Left colon (tissue), 2 donors: ENCODE measurements at places on chromosomes 6 and 20. TPM values are rescaled to one million over a fixed set of nuclear protein-coding genes. Genes with fewer than 3 reads are reported as not detected.

DNA sequence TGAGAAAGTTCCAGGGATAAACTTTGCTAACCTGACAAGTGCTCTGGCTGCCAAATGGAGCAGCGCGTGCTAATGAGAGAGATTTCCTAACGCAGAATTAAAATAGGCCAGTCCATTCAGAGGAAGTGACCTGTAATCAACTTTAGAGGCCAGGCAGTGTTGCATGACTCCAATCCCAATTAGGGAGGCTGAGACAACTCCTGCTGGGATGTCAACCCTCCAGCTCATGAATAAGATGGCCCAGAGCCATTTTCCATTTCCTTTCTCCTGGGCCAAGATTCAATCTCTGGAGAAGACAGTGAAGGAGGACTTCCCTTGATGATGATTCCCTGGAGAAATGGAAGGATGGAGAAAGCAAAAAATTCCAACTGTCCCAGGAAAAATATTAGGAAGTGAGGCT is 241.5 kb upstream of the RNF24 start:
- no peak for DNase-seq

DNA sequence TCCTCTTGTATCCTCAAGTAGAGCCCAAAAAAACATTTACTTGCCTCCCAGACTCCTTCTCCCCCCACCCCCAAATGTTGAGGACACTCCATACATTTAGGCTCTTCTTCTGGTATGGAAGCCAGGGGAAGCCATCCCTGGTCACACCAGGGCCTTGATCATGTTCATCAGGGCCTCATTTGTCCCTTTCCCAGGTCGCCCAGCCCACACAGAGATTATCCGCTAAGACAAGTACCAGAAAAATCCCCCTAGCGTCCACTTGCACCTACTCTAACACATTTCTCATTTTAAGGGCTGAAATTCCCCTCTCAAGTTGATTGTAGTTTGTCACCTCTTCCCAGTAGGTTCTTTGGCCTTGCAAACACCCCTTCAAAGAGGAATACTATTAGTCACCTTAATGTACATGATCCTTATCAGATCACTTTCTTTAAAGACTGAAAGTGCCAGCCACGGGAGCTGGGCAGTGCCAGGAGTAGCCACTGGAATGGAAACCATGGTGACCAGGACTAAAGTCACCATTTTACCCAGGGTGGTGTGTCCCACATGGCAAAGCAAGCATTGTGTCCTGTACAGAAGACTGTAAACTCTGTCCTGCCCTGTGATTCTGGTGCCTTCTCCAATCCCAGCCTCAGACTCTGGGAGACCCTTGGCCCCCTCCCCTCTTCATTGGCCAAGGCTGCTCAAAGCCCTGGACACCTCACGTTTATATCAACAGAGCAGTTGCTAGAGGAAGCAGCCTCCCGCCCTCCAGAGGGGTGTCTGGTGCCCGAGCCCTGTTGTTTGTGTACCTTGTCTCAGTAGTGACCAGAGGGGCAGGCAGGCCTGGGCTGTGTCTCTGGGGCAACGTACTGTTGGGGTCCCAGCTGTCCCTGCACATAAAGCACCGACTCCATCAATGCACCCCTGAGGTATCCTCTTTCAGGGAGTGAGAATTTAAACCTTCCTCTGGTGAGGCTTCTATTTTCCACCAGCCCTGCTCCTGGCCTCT is 5.0 kb upstream of the APOBEC2 start:
- DNase-seq, result no peak

The ATP6V1G2 gene
- total RNA-seq, result 0.58 TPM

- DNase-seq, result no peak
Measured at GRCh38 chr6:133300896-133301295, 59.7 kb downstream of the EYA4 start.

The STX11 gene
- total RNA-seq, result 1.5 TPM

GRCh38 chr6:132763269-132763668 is 5.6 kb upstream of the VNN2 start:
- DNase-seq, result peak; percentile 11

DNA sequence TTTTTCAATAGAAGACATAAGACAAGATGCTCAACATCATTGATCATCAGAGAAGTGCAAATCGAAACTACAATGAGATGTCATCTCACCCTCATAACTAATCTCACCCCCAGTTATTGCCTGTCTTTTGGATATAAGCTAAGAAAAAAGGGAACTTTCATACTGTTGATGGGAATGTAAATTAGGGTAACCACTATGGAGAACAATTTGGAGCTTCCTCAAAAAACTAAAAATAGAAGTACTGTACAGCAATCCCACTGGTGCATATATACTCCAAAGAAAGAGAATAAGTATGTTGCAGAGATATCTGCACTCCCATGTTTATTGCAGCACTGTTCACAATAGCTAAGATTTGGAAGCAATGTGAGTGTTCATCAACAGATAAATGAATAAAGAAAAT is 26.4 kb upstream of the PHF3 start:
- DNase-seq, result no peak

GRCh38 chr20:38581830-38582358 is 897 bp downstream of the ADIG start:
- no peak for DNase-seq

The NPEPL1 gene
- total RNA-seq, result 31.1 TPM

GRCh38 chr20:8946036-8946940 is 122.6 kb upstream of the PLCB4 start:
- no peak for DNase-seq

DNA sequence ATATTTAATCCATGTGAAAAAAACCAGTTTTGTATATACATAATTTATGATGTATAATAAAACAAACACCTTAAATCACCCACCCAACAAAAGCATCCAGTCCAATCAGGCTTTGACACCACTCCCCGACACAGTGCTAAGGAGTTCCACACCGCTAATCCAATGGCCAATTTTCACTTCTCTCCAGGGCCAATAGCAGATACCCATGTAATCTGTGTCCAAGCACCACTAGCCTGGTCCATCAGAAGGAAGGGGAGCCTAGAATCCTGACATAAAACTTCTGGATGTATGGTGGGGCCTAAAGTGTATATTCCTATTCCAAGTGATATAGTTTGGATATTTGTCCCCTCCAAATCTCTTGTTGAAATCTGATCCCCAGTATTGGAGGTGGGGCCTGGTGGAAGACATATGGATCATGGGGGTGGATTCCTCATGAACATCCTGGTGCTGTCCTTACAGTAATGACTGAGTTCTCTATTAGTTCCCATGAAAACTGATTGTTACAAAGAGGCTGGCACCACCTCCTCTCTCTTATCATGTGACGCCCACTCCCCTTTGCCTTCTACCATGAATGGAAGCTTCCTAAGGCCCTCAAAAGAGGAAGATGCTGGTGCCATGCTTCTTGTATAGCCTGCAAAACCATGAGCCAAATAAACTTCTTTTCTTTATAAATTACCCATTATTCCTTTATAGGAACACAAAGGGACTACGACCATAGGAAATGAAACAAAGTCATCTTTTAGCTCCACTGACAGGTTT is 20.8 kb downstream of the RALGAPA2 start:
- no peak for DNase-seq

- no peak for DNase-seq
Measured at GRCh38 chr20:15927893-15928650, 645.2 kb downstream of the KIF16B start.

The LRRC73 gene
- 0.95 TPM for total RNA-seq

The FYN gene
- 23.8 TPM for total RNA-seq

DNA sequence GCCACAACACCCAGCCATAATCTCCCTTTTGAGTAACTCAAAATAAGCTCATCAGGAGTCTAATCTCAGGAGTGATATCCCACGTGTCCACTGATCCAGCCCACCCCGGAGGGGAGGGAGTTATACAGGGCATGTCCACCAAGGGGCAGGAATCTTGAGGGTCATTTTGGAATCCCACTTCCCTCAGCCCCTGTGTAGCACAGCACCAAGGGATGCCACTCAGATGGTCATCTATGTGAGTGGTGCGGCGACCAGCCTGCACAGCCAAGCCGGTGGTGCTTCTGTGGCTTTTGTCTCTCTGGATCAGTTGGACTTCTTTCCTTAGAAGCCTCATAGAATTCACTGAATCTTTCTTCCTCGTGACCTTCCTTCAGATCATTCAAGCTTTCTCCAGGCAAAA is 11.0 kb upstream of the BCAS4 start:
- no peak for DNase-seq

DNA sequence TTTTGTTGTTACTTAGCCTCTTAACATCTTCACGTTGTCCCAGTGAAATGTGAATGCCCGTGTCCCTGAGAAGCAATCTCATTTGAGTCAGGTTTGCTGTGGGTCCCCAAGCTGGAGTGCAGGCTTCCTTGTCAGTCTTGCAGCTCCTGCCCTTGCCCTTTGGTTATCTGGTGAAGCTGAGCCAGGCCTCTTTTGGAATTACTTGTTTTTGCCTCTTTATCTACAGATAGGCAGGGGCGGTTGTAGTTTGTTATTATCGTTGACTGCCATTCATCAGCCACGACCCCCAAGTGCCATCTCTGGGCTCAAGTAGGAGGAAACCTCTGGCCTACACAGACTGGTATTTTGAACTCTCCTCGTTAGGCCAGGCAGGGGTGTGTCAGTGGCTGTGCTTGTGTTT is 2.2 kb downstream of the TMEM14C start:
- no peak for DNase-seq

DNA sequence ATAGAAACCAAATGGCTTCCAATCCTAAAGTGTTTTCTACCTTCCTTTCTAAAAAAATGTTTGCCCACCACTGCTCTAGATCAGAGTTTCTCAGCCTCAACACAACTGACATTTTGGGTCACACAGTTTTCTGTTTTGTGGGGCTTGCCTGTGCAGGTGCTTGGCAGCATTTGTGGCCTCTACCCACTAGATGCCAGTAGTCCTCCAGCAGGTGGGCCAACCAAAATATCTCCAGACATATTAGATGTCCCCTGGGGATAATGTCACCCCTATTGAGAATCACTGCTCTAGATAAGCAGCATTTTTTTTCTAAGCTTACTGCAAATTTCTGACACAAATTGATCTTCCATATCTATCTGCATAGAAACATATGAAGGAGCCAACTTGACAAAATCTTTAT is 26.3 kb upstream of the EPM2A start:
- DNase-seq, result no peak

- no peak for DNase-seq
Measured at GRCh38 chr6:131555992-131556391, 17.0 kb upstream of the ARG1 start.

DNA sequence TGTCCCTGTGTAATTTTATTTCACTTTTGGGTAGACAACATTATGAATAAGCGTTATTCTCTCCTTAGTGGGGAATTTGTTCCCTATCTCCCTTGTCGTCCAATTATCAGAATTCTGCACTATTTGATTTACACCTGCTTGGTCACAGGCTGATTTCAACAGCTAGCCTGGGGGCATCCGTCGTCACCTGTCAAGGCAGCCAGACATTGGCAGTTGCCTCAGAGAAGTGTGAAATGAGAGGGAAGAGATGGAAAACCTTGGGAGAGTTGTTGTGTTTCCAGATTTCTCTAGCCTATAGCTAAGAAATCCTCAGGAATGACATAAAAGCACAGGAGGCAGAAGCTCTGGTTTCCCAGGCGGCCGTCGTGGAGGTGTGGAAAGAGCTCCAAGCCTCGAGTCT is 891 bp upstream of the GHRH start:
- no peak for DNase-seq

GRCh38 chr6:154471609-154472362 is 38.7 kb downstream of the CNKSR3 start:
- DNase-seq, result no peak

The ZNF337 gene
- total RNA-seq, result 8.0 TPM
